ENCODE measurements at places on chromosomes 4 and X. TPM values are rescaled to one million over a fixed set of nuclear protein-coding genes. Genes with fewer than 3 reads are reported as not detected.

DNA sequence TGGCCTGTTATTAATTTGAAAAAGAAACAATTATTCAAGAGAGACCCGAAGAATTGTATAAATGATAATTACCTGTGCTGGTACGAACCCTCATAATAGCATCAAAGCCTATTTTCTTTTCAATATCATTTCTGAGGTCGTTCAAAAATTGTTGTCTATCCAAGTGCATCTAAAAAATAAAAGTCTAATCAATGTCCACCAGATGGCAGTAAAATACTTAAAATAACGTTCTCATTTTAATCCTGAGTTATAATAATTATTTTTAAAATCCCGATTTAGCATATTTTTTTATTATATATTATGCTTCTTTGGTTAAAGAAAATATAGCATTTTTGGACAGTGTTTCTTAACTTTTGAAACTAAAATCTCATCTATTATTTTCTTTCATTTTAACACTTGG lies 55.7 kb downstream of the METTL14 start:
- H3K27me3 ChIP-seq = no peaks in the 10 kb centered on the region
- peak overlapping the region; percentile 68 for H3K27ac ChIP-seq
- H3K4me3 ChIP-seq = no peak overlapping the region
- H3K4me1 ChIP-seq = peaks cover 16% of the 10 kb centered on the region
- DNase-seq = no peak

Gene BEX1
- total RNA-seq = 3.7 TPM

DNA sequence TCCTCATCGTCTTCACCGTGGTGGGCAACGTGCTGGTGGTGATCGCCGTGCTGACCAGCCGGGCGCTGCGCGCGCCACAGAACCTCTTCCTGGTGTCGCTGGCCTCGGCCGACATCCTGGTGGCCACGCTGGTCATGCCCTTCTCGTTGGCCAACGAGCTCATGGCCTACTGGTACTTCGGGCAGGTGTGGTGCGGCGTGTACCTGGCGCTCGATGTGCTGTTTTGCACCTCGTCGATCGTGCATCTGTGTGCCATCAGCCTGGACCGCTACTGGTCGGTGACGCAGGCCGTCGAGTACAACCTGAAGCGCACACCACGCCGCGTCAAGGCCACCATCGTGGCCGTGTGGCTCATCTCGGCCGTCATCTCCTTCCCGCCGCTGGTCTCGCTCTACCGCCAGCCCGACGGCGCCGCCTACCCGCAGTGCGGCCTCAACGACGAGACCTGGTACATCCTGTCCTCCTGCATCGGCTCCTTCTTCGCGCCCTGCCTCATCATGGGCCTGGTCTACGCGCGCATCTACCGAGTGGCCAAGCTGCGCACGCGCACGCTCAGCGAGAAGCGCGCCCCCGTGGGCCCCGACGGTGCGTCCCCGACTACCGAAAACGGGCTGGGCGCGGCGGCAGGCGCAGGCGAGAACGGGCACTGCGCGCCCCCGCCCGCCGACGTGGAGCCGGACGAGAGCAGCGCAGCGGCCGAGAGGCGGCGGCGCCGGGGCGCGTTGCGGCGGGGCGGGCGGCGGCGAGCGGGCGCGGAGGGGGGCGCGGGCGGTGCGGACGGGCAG lies 792 bp downstream of the ADRA2C start:
- no peak for DNase-seq
- no peaks in the 10 kb centered on the region for H3K36me3 ChIP-seq
- peaks cover 11% of the 10 kb centered on the region for H3K4me1 ChIP-seq
- no peaks in the 10 kb centered on the region for H3K27me3 ChIP-seq

DNA sequence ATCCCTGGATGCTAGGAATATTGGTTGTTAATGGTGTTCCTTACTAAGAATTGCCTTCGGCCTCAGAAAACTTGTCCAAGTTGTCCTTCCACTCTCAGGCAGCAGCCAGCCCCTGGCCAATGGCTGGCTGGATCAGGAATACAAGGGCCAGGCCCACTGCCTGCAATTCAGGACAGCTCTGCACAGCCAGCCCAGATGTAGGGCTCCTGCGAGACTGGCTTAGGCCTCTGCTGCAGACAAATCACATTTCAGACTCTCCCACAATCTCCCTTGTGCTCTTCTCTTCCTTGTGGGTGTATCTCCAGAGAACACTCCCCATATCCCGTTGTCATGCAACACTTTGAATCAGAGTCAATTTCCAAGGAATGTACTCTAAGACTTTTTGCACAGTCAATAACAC lies 747.6 kb upstream of the FTHL17 start:
- no peak overlapping the region for H3K27ac ChIP-seq
- H3K4me1 ChIP-seq = no peaks in the 10 kb centered on the region
- no peaks in the 10 kb centered on the region for H3K27me3 ChIP-seq
- no peak overlapping the region for H3K4me3 ChIP-seq

DNA sequence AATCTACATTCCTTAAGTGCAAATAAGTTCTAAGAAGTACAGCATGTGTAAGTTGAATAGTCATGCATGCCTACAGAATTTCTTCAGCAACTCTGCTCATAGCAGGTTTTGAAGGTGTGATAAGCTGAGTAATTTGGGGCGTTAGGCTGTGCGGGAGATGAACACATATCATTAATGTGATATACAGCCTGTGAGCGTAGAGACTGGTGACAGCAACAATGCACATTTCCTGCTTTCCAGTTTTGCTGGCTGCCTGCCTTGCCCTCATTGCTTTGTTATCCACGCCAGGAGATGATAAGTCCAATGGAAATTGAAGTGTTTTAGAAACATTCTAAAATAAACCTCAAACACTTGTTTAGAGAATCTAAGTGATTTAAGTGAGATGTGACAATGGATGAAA lies 1709.4 kb downstream of the ARAP2 start:
- H3K36me3 ChIP-seq = no peaks in the 10 kb centered on the region
- no peak overlapping the region for H3K4me3 ChIP-seq
- DNase-seq = no peak
- H3K4me1 ChIP-seq = no peaks in the 10 kb centered on the region

Gene ATP2B3
- total RNA-seq = 0.25 TPM

- no peak overlapping the region for H3K4me3 ChIP-seq
- no peak for DNase-seq
- H3K4me1 ChIP-seq = peaks cover 31% of the 10 kb centered on the region
- peak overlapping the region; percentile 88 for H3K27ac ChIP-seq
- no peaks in the 10 kb centered on the region for H3K36me3 ChIP-seq
These were observed 2.6 kb downstream of the TIFA start for GRCh38 chr4:112282860-112283667.

- no peak for DNase-seq
- H3K36me3 ChIP-seq = no peaks in the 10 kb centered on the region
- no peaks in the 10 kb centered on the region for H3K4me1 ChIP-seq
- no peak overlapping the region for H3K27ac ChIP-seq
These were observed 387.6 kb upstream of the ZFP42 start for GRCh38 chr4:187608001-187608421.

DNA sequence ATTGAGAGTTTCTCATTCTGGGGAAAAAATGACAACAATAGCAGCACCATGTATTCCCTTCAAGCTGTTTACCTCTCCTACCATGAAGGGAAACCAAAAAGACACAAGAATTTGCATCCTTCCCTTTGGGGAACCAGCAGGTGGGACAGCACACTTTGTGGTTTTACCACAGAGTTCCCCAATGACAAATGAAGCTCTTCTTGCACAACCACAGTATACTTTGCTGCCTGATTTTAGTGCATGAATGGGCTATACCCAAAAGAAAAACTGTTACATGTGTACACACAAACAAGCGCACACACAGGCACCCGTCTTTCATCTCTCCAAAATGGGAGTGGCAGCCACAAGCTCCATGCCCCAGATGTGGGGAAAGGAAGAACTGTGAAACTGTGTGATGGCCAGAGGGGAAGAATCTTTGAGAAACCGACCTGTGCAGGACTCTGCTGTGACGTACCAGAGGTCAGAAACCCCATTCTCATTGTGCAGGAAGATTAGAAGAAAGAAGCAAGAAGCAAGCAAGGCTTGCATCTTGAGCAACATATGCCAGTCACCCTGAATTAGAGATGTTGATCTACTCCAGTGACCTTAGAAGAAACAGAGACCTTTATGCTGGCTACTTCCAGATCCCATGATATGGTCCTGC lies 2.7 kb upstream of the MAML3 start:
- H3K36me3 ChIP-seq = no peaks in the 10 kb centered on the region
- H3K4me3 ChIP-seq = no peak overlapping the region
- no peaks in the 10 kb centered on the region for H3K4me1 ChIP-seq
- no peak for DNase-seq
- H3K27me3 ChIP-seq = no peaks in the 10 kb centered on the region
- no peak overlapping the region for H3K27ac ChIP-seq

Gene ZFP92
- 0.25 TPM for total RNA-seq

GRCh38 chr4:6368601-6369000 lies 99.0 kb downstream of the WFS1 start:
- no peak for DNase-seq
- H3K4me3 ChIP-seq = no peak overlapping the region
- no peaks in the 10 kb centered on the region for H3K36me3 ChIP-seq
- no peaks in the 10 kb centered on the region for H3K27me3 ChIP-seq
- H3K27ac ChIP-seq = no peak overlapping the region

GRCh38 chr4:56544573-56545131 lies 39.1 kb downstream of the ARL9 start:
- H3K4me1 ChIP-seq = peaks cover 12% of the 10 kb centered on the region
- no peaks in the 10 kb centered on the region for H3K36me3 ChIP-seq
- H3K27ac ChIP-seq = peak overlapping the region; percentile 46
- H3K4me3 ChIP-seq = peak overlapping the region; percentile 32
- no peak for DNase-seq

GRCh38 chr4:8835521-8836365 lies 35.9 kb downstream of the HMX1 start:
- no peaks in the 10 kb centered on the region for H3K36me3 ChIP-seq
- no peak overlapping the region for H3K4me3 ChIP-seq
- no peak for DNase-seq
- H3K27ac ChIP-seq = no peak overlapping the region
- no peaks in the 10 kb centered on the region for H3K27me3 ChIP-seq

GRCh38 chrX:110938977-110939732 lies 143.5 kb upstream of the CHRDL1 start:
- no peaks in the 10 kb centered on the region for H3K4me1 ChIP-seq
- no peak overlapping the region for H3K4me3 ChIP-seq
- DNase-seq = no peak
- H3K27me3 ChIP-seq = no peaks in the 10 kb centered on the region

Gene SMARCA1
- 26.8 TPM for total RNA-seq

GRCh38 chr4:161651586-161651985 lies 512.2 kb downstream of the FSTL5 start:
- no peak overlapping the region for H3K27ac ChIP-seq
- no peak for DNase-seq
- H3K27me3 ChIP-seq = no peaks in the 10 kb centered on the region
- H3K4me3 ChIP-seq = no peak overlapping the region
- no peaks in the 10 kb centered on the region for H3K36me3 ChIP-seq
- H3K4me1 ChIP-seq = no peaks in the 10 kb centered on the region

Gene PAGE5
- total RNA-seq = not detected

Gene PLXNB3
- total RNA-seq = 36.1 TPM

Measured in vagina (tissue), 2 donors.